Tibial artery (tissue), 4 donors: ENCODE measurements at places on chromosomes 6 and 20.

DNA sequence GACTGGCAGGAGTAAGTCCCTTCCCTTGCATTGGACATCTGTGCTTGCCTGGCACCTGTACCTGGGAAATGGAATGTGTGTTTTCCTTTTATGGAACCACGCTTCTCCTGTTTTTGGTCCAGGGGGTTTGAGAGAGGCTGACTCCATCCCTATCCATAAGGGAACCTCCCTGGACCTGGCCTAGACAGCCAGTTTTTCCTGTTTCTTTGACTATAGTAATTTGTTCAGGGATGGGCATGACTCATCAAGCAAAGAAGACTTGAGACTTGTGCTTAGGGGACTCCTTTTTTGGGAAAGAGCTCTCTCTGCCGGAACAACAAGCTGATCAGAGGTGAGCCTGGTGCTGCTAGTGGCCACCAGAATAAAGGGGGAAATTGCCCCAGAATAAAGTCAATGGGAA lies 393.8 kb downstream of the CDH26 start:
- no peak for DNase-seq

DNA sequence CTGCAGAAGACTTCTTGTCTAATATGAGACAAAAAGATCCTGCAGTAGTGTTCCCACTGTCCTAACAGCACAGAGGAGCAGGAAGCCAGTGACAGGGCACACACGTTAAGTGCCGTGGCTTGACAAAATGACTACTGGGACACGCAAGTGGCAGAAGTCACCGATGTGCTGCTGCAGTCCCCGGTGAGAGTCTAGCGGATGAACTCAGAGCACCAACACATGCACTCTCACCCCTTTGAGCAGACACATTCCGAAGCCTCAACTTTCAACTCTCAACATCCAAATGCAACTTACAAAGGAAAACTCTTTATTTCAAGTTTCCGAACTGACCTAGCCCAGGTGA lies 898 bp downstream of the LAMA4 start:
- DNase-seq: no peak

DNA sequence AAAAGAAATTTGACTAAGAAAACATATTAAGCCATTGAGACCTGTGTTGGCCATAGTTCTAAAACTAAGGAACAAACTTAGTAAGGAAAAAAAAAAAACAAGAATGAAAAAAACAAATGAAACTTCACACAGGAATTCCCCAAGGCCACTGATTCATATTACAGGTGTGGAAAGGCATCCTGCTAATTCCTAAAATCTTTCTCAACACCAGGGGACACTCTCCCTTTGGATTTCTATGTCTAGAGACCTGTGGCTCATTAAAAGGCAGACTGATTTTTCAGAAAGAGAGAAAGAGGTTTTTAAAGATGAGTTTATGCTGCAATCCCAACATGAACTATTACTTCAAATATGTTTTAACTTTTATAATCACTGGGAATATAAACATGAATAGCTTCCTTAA lies at the start of gene OR12D1:
Gene OR12D1 (plus strand): TSS at position 341 of the 400 bp plus-strand sequence.
- DNase-seq: no peak

DNA sequence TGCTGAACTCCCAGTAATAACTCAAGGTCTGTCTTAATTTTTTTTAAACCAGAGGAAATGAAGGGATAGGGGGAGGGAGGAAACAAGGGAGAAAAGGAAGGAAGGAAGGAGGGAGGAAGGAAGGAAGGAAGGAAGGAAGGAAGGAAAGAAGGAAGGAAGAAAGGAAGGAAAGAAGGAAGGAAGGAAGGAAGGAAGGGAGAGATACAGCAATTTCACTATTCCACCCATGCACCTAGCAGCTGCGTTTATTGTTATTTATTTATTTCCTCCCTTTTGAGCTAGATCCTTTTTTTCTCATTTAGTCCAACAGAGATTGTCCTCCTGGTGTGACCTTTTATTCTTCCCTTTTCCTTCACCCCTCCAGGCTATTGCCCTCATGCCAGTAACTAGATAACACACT lies 97.6 kb downstream of the PKHD1 start:
- no peak for DNase-seq

GRCh38 chr20:46872328-46873211 lies 22.1 kb upstream of the EYA2 start:
- DNase-seq: no peak
